ENCODE measurements at places on chromosomes 5 and 9.

DNA sequence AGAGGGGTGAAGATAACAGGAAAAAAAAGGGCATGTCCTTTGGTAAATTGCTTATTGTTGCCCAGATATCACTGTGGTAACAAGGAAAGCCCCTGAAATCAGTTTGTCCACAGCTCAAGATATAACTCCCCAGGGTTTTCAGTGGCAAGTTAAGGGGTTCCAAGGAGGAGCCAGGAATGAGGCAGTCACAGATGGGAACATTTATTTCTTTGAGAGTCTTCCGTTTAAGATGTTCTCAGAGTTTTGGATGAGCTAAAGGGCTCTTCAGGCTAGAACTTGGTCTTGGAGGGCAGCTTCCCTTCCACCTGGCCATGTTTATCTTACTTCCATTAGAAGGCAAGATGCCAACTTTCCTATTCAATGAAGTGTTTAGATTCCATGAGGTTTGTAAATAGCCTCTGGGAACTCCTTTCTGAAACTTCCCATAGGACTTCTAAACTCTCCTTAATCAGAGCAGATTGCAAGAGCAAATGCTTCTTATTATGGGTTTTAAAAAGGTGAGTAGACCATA is 277.6 kb upstream of the TNC start:
- no peak for DNase-seq

DNA sequence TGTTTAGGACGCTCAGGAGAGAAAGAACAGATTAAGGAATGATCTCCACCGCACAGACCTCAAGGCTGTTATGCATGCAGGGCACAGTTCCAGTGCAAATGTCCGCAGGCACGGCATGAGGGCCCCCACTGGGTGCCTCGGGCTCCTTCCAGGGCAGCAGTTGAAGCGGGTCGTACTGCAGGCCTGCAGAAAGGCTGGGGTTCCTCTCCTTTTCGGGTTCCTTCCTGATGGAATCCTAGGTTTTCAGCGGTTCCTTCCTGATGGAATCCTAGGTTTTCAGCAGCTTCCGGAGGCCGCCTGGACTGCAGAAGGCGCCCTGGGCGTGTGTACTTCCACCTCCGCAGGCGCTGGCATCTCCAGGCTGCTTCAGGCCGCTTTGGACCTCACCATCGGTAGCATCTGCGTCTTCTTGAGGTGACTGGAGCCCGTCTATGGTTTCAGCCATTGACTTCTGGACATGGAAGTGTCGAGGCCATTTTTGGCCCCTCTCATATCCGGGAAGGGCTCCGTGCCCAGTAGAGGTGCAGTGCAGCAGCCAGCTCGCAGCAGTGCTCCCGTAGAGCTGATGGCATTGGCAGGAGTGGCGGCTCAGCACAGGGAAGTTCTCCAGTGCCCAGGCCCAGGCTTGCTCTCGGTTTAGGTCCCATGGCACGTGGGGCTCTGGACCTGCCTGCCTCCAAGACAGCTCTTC is 5.6 kb upstream of the MGAT4B start:
- DNase-seq = no peak

DNA sequence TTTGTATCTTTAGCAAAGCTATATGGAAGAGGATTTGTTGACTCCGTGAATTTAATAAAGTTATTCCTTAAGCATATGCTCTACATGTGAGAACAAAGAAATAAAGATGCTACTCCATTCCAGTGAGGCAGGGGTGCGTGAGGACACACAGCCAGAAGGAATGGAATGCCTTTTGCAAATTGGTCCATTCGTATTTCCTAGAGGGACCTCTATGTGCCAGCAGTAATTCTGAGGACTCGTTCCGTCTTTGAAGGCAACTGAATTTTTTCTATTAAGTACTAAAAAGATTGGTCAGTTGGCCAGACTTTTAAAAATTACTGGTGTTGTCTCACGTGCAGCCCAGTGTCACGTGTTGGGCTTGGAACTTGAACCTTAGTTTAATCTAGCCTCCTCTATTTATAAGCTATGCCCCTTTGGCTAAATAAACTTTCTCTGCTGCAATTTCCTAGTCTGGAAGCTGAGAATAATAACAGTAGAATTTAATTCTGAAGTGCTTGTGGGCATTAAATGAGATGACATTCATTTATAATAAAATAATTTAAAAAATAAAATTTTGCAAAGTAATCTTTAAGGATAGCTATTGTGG is 13.9 kb downstream of the RAI14 start:
- no peak for DNase-seq

GRCh38 chr5:141040093-141040770 is 10.9 kb upstream of the PCDHB1 start:
- DNase-seq = no peak

DNA sequence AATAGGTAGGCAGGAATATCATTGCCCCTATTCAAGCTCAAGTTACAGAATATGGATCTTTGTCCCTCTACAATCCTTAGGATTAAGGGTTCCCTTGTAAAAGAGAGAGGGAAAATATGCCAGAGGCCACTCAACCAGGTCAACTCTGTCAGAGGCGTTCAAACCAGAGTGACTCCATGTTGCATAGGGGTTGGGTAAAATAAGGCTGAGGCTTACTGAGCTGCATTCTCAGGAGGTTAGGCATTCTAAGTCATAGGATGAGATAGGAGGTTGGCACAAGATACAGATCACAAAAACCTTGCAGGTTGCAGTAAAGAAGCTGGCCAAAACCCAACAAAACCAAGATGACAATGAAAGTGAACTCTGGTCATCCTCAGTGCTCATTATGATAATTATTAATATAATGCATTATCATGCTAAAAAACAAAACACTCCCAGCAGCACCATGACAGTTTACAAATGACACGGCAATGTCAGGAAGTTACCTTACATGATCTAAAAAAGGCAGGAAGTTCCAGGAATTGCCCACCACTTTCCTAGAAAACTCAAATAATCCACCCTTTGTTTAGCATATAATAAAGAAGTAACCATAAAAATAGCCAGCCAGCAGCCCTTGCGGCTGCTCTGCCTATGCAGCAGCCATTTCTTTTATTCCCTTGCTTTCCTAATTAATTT is 64.8 kb downstream of the ERP44 start:
- no peak for DNase-seq

- no peak for DNase-seq
Measured at GRCh38 chr5:125814119-125814518, 609.1 kb upstream of the GRAMD2B start.

All from inflammatory macrophage treated with lipopolysaccharide for 1 hour (primary cell).